Activated naive CD4-positive, alpha-beta T cell (primary cell): ENCODE measurements at places on chromosomes 2 and 18.

- no peak for DNase-seq
Observed at GRCh38 chr18:31487246-31488015, 10.5 kb upstream of the DSG2 start.

DNA sequence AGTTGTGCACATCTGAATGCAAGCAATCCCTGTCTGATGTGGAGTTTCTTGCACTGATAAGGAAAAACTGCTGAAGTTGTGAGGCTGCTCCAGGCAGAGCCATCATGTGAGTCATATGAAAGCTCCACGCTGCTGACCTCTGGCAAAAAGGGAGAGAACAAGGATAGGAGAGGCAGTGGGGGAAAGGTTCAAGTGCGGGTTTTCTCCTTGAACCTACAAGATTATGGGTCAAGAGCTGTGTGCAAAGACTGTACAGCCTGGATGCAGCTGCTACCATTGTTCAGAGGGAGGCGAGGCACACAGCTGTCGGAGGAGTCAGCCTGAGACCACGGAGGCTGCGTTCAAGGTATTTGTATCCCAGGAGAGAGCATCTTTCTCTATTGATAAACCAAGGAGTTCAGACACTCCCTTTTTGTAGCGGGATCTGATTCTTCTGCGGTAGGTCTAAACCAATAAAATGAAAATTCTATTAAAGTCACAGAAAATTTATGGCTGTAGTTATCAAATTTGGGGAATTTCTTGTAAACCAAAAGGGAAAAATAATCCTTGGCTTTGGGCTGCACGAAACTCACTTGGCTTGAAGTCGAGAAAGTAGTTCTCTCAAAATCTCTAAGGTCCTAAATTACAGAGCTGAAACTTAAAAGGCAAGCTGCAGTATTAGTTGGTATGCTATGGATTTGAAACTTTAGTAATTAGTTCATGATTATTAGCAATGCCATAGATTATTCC, at the start of gene CDK15:
Gene CDK15, plus strand, starts transcription at position 96 of the 729 bp plus-strand sequence. Its CDS starts 128 bp downstream, at position 224.
- DNase-seq, result no peak

DNA sequence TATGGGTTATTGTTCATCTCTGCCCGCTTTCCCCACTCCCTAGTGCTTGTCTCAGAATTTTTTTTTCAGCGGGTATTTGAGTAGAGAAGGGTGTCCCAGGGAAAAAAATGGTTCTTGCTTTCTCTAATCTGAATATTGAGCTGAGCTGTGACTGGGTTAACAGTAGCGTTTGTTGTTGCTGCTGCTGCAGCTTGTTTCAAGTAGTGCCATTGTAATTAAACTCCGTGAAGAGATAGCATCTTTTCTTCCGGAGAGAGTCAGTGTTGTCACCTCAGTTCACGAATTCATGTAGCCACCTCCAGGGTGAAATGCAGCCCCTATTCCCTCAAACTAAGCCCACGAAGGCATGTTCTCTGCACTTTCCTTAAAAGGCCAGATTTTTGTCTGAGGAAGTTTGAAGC, 1.5 kb upstream of the AAK1 start:
- no peak for DNase-seq

DNA sequence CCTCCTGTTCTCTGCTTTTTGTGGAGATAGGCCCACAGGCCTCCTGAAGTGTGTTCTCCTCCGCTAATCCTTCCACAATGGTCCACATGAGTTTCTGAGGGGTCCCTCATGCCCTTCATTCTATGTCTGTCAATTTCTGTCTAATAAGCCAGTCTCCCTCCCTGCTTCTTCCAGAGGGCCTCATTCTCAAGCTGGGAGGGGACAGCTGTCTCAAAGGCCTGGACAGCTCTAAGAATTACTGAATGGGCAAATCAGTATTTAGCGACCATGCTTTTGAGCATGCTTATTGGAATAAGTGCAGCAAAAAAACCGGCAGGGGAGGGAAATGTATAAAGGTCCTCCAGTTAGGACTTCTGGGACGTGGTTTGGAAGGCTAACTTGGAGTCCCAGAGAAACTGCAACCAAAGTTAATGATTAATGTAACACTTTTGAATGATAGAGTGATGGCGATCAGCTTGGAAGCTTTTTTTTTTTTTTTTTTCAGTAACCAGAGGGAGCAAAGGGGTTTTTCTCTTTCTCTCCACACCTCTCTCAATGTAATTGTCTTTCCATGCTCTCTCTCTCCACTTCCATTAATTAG, 890.7 kb upstream of the POU3F3 start:
- no peak for DNase-seq

DNA sequence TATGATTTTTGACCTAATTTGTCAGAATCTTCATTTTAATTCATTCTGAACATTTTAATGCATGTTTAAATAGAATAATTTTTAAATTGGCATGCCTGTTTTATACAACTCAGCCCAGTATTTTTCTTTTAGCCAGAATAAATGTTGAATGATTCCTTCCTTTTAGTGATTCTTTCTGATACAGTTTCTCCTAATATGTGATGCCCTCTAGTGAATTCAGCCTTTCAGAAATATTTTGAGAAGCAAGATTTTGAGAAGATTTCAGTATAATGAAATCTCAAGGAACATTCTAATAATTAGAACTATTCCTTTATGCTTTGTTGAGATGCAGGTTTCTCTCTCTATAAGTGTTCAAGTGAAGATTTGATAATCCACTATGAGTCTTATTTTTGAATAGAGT, 28.5 kb downstream of the LCLAT1 start:
- no peak for DNase-seq

GRCh38 chr2:178473373-178473772, 5.0 kb downstream of the FKBP7 start:
- no peak for DNase-seq

GRCh38 chr2:15944325-15945017, 4.1 kb downstream of the MYCN start:
- no peak for DNase-seq

DNA sequence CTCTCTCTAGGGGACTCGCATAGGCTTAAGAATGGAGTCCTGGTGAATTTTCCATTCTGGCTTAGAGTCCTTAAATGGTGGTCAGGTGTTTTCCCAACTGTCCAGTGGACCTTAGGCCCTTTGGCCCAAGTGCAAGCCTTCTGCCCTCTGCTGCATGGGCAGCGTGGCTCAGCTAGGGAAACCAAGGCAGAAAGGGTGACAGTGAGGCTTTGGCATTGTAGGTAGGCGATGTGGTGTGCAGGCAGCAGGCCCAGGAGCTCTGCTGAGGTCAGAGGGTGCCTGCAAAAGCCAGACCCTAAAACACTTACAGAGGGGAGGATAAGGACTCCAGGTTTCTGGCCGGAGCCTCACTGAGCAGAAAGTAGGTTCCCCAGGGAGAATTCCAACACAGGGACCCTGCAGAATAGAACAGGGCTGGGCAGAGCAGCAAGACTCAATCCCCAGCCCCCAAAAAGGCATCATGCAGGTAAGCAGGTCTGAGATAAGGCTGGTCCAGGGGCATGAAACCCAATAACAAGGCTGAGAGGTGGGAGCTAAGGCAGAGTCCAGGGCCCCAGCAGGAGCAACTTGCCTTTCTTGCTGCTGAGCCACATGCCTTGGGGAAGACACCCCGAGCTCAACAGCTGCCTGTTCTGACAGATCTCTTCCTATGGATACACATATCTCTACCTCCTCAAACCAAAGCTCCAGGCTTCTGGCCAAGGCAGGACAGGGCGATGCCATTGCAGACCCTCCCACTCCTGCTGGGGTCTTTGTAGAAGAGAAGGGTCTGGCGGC, 199.7 kb downstream of the TNS1 start:
- DNase-seq, result no peak

DNA sequence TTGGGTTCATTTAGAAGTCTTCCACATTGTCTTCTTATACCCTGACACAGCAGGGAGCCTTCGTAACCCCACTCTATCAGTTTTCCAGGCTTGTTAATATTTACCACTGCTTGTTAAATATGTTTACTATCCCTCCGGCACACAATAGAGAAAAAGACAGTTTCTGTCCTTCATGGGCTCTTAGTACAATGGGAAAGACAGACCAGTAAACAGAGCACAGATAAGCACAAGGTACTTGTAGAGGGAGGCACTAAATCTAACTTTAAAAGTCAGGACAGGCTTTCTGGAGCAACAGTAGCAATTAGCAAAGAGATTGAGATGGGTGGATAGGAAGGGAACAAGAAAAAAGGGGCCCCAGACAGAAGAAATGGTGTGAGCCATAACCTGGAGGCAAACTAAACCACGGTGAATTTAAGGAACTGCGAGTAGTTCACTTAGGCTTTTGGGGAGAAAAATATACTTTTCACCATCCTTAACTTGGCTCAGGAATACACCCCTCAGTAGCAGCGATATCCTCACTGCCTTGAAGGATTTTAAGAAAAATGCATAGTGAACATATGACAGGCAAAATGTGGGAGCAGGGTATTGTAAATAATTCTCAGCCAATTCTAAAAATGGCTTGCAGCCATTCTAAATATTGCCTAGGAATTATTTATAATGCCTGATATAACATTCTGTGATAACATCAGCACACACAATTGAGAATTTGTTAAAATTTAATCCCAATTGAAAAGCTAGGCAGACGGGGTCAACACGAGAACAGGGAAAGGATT, 383.7 kb downstream of the CDH2 start:
- DNase-seq, result no peak

DNA sequence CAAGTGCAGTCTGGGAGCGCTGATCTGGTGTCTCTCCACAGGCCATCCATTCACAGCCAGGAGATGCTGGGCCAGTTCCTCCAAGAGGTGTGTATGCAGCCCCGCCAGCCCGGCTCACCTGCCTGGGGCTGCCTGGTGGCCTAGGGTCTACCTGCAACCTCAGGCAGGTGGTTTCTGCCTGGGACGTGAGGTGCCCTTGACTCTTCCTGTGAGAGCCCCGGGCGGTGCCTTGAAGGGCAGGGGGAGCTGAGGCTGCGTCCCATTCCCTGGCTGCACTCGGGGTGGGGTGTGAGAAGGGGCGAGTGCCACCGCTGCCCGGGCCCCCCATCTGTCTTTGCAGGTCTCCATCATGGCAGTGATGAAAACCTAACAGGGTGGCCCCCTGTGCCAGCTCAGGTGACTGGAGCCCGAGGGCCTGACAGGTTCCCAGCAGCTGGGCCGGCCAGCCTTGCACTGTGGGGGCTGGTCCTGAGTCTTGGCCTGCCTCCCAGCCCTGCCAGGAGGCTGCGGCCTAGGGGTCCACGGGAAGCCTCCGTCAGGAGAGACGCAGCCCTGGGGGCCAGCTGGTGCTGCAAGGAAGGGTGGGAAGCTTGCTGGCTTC, 11.9 kb downstream of the CAPN10 start:
- DNase-seq, result no peak

DNA sequence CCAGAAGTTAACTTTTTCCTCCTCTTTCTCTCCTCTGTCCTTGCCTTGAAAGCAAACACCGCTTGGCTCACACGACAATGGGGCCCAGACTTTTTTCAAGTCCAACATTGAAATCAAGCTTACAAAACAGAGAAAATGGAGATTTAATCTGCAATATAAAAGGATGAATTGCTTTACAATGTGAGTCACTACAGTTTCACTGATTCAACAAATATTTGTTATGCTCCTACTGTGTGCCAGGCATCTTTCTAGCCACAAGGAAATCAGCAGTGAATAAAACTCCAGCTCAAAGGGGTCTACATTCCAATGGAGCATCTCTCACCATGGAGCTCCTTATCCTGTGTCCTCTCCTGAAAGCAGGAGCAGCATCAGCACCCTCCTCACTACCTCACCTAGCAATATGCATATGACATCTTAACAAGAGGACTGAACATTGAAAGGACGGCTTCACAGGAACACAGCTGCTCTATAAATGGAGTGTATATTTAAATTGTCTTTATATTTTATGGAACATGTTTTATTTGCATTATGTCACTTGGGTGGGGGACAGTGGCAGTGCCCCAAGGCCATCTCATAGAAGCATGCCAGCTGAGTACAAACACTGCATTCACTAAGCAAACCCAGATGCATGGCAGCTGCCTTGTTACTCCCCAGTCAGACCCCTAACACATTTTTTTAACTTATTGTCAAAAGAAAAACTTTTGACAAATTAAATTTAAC, 39.5 kb downstream of the PKDCC start:
- no peak for DNase-seq

DNA sequence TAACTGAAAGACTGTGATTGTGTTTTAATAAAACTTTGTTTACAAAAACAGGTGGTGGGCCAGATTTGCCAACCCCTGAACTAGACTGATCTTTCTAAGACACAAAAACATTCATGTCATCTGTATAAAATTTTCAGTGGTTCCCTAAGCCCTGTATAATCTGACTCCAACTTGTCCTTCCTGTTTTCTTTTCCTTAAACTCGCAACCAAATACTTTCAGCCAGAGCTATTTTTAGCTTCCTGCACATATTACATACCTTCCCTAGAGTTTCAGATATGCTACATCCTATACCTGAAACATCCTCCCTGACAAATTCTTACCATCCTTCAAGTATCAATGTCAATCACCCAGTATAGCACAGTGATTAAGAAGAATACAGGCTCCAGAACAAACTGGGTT, 4.8 kb downstream of the GCFC2 start:
- no peak for DNase-seq

DNA sequence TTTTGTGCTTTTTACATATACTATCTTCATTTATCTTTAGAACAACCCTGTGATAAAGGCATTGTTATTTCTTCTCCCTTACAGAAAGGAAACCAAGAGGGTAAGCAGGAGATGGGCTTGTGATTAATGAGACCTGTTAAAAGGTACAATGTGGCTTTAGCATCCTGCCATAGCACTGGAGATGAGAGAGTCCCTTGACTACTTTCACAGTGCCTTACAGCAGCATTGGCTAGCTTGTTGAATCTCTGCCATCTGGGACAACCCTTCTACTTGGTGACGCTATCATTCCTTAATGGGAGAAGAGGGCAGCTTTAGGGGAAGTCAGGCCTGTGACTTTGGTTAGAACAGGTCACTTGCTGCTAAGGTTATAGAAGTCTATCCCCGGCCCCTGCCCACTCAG, 68.1 kb upstream of the LYPD6B start:
- no peak for DNase-seq

DNA sequence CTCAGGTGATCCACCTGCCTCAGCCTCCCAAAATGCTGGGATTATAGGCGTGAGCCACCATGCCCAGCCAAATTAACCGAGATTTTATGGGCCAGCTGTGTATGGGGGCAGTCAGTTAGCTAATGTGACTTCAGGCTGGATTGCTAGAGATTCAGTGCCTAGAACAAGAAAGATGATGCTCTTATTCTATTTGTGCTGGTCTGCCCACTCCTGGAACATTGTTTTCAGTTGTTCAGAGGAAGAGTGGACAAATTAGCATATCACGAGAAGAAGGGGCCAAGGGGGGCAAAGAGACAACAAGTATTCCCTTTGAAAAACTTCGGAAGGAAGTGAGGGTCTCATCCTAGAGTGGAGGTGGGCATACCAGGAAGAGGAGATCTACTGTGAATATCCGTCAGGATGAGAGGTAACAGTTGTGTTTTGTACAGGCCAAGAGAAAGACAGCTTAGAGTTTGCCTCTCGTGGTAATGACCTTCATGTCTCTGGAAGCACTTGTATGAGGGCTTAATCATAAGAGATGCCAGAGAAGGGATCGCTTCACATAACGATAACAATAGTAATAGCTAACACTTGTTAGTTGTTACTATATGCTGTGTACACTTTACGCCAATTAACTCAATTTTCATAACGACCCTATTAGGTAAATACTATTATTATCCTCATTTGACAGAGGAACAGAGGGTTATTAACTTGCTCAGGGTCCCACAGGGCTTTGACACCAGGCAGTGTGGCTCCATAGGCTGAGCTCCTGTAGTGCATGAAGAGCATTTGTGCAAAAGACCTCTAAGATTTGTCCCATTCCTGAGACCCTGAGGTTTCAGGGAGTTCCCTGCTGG, 138.3 kb downstream of the DDX1 start:
- DNase-seq, result no peak
